ENCODE measurements at places on chromosomes 6 and 20.

DNA sequence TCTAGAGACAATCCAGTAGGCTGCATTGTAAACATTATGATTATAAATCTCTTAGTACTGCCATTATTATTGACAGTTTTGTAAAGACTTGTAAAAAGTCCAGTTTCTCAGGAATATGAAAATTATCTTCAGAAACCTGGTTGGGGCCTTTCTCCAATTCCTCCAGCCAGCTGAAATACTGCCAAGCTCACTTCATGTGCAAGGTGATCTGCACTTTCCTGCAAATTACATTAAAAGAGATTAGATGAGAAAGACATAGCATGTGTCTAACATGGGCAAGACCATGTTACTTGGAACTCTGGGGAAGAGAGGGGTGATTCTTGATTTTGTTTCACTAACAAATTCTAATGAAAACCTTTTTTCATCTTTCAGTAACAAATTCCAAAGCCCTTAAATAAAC lies 24.0 kb downstream of the PGM3 start:
- no peak for DNase-seq

- peak; percentile 66 for DNase-seq
These were observed 28.2 kb downstream of the SNX5 start for GRCh38 chr20:17940224-17940971.

DNA sequence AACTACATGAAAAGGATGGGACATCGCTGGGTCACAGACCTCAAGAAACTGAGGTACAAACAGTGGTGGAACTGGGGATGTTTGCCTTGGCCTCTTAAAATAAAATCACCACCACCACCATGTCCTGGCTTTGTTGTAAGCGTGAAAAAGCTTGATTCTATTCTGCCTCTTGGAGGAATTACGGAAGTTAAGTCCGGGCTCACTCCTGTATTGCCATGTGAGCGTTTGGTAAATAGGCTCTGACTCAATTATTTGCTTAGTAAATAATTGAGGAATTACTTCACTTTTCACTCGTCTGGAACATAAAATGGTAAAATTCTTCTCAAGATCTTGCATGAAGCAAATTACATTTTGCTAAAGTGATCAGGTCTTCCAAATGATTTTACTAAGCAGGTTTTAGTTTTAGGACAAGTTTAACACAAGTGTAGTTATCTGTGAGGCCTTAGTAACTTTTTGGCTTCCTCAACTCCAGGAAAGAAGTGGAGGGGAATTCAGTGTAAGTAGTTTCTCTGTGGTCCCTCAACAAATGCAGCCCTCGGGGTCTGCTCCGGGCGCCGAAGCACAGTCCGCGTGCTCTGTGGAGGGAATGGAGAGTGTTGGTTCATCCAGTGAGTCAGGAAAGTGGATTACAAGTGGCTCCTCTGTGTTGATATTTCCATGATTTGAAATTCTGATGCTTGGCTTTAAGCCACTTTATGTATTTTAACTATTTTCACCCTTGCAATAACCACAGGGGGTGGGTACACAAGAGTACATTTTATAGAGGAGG lies 23.8 kb downstream of the IYD start:
- no peak for DNase-seq

DNA sequence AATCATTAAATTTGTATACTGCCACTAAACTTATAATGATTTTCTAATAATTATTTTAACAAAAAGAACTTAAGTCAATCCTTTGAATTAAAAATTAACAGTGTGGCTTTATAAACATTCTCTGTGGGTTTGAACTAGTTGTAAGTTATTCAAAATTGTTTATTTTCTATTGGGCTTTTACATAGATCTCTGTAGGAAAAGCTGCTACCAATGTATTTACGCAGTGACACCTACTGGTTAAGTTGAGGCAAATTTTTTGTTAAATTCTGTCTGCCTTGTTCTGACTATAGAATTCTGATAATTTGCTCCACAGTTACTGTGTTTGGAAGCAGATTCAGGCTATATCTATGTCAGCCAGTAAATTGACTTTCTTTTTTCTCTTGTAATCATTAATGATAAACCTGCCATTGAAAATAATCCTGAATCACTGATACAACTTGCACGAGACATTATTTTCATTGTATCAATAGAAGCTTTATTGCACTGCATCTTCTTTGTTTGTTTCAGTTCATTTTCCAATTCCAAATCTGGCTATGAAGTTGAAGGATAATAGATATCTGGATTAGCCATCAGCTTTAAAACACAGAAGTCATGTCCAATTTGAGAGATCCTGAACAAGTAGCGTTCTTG lies 66.0 kb upstream of the UTRN start:
- DNase-seq: peak; percentile 65

DNA sequence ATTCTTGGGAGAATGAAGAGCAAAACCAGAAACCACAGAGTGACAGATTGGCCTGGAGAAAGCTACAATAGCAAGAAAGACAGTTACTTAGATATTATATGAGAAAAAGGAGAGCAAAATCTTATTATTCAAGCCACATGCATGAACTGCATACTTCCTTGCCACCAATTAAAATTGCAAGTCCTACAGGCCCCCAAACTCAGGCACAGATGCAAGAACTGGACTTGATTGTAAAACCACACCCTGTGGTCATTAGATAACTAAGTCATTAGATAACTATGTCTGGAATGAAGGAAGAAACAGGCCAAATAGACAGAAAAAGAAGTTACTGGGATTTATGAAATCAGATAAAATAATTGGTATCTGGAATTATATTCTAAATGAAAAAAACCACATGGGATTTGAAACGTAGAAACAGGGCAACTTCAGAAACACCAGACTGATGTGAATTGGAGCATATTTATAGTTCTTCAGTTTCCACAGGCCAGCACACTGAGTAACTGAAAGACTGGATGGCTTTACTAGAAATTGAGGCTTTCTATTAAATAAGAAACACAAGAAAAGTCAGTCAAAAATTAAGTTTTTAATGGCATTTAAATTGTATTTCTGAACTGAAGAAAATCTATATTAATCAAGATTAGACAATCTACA lies 49.4 kb upstream of the CARMIL1 start:
- no peak for DNase-seq

DNA sequence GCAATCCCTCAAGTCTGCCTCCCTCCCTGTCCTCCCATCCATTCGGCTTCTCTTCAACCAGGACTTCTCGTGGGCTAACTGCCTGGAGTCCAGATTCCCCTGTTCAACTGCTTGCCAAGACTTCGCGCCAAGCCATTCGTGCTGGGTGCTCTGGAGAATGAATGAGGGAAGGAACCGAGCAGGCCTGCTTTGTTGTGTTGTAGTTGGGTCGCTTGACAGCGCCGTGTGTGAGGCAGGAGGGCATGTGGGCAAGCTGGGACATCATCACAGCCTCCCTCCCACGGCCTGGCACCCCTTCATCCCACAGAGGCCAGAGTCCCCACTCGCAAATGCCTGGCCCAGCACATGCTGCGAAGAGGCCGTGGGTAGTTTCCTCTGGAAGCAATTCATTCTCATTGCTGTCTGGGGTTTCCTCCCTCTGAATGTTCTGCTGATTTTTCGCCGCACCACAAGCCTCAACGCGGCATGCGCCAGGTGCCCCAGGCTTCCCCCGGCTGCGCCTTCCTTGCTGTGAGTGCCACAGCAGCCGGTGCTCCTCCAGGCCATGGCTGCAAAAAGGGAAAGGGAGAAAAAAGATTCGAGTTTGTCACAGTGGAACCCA lies 336.0 kb downstream of the QKI start:
- DNase-seq: no peak

DNA sequence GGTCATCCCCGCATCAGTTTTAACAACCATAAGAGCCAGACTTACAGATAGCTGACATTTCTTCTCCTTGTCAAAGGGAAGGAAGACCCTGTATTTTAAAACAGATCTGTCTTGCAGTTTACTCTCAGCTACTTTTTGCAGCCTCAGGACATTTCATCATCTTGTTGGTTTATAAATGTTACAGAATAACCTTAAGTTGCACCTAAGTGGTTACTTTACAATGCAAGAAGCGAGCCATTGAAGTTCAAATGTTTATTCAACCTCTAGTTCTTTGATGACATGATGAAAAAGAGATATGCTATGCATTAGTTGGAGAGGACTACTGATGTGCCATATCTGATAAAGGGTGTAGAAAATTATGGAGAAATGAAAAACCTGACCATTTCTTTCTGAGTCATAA lies 187.9 kb upstream of the COL21A1 start:
- no peak for DNase-seq

DNA sequence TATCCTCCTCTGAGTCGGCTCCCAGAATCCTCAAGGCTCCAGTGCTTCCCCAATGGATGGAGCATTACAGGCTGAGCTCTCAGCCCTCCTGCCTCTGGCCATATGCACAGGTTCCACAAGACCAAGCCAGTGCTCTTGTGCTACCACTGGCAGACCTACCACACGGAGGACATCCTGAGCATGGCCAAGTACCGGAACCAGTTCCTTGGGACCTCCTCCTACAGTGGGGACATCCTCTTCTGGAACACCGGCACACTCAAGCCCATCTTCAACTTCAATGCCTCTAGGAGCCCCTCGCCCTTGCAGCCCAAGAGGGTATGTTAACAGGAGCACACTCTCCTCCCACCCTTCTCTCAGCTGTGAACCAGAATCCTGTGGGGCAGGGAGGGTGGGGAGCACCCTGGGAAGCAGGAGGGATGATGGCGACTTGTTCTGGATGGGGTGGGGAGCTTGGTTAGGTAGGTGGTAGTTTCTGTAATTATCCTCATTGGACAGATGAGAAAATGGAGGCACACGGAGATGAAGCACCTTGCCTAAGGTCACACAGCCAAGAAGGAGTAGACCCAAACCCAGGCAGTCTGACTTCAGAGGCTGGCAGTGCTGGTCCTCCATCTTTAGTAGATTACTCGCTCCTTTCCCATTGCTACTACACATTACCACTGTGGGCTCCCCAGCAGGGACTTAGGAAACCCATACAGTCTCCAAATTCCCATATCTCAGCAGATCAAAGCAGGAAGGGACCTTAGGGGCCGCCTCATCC lies 58.6 kb downstream of the EFCAB8 start:
- no peak for DNase-seq

- no peak for DNase-seq
These were observed 189.8 kb downstream of the ZDHHC14 start for GRCh38 chr6:157570752-157571151.

DNA sequence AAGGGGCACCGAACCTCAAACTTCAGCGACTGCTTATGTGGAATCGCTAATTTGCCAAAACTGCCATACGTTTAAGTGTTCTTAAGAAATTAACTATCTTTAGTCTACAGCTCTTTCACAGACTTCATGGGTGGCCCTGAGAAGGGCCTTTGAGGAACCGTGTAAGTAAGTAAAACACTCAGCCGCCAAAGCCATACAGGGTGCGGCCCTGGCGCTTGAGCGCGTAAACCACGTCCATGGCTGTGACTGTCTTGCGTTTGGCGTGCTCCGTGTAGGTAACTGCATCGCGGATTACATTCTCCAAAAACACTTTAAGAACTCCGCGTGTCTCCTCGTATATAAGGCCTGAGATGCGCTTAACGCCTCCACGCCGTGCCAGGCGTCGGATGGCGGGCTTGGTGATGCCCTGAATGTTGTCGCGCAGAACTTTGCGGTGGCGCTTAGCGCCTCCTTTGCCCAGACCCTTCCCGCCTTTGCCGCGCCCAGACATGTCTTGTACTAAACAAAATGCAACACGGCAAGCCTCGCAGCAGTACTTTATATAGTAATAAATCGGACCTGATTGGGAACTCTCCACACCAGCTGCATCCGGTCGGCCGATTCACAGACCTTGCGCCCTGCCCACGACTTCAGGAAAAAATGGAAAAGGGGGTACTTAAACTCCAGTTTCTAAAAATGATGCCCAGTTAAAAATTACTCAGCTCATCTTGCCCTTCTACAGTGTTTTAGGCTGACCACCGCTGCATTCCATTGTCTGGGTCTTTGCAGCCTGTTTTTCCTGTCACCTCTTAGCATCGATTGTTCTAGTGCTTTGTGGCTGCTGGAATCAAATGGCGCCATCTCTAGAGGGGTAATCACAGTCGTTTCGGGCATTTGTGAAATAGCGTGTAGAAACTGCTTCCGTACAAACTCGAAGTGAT lies 38.9 kb downstream of the OR2B2 start:
- DNase-seq: peak; percentile 76

DNA sequence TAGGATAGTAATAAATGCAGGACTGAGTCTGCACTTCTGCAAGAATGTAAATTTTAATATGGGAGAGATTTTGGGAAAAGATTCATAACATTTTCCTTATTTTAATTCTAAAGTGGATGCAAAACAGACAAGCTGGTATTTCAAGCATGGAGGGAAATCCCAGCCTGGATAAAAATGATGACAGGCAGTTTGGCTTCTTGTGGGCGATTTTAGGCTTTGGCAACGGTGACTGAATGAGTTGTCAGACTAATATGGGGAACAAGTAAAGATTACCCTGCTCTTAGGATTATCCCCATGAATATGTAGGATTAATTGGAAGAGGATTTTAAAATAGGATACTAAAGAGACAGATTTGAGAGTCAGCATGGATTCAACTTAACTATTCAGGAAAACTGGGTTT lies 21.0 kb downstream of the OGFRL1 start:
- DNase-seq: no peak

DNA sequence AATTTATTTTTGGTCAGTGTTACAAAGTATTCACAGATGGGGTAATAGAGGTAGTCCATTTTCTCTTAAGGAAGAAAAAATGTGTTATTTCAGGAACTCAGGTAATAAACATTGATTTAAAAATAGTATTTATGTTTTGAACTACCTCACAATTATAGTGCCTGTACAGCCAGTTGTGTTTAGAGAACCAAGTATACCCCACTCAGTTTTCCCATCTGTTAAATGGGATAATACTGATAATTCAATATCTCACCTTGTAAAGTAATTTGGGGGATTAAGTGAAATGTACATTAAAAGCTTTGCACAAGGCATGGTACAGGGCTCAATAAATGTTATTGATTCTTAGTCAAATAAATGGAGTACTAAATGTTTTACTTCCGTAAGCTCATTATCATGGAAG lies 4.7 kb downstream of the ZNF451 start:
- DNase-seq: no peak

GRCh38 chr6:17200395-17200794 lies 80.8 kb upstream of the RBM24 start:
- peak; percentile 91 for DNase-seq

- DNase-seq: peak; percentile 66
These were observed at the start of gene STXBP5 for GRCh38 chr6:147204060-147204785. STXBP5 (plus strand) TSS chr6:147204417; CDS start chr6:147204533, 116 bp downstream.

DNA sequence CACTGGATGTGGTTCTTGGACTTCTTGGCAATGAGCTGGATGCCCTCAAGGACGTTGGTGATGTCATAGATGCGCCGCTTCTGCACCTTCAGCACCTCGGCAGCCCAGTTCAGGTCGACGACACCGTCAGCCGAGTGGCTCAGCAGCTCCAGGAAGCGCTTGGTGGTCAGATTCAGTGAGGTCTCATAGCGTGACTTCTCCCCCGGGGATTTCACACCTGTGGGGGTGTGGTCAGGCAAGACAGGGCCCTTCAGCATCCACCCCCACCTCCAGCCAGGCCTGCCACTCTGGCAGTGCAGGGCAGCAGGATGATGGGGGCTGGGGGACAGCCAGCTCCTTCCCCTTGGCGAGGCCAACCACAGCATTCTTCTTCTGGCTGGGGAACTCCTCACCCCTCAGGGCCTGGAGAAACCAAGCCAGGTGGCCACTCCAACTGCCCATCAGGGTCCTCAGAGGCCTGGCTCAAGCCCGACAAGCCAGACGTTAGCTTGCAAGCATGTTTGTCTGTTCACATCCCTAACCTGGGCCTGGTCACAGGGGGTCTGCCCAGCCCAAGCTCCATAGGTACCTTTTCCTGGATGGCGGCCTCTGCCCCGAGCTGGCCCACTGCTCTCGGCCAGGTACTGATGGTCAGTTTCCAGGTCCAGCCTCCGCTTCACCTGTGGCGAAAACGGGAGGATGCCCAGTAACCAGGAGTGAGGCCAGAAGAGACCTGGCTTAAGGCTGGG lies 5.7 kb upstream of the NECAB3 start:
- no peak for DNase-seq

All from GM23338 (cell line).